ENCODE measurements at places on chromosomes 7 and 10.
A peak's percentile ranks its signal among the peaks of the same experiment; 100 is the strongest.

GRCh38 chr7:139682136-139683013 lies 95.4 kb downstream of the HIPK2 start:
- no peak for DNase-seq

DNA sequence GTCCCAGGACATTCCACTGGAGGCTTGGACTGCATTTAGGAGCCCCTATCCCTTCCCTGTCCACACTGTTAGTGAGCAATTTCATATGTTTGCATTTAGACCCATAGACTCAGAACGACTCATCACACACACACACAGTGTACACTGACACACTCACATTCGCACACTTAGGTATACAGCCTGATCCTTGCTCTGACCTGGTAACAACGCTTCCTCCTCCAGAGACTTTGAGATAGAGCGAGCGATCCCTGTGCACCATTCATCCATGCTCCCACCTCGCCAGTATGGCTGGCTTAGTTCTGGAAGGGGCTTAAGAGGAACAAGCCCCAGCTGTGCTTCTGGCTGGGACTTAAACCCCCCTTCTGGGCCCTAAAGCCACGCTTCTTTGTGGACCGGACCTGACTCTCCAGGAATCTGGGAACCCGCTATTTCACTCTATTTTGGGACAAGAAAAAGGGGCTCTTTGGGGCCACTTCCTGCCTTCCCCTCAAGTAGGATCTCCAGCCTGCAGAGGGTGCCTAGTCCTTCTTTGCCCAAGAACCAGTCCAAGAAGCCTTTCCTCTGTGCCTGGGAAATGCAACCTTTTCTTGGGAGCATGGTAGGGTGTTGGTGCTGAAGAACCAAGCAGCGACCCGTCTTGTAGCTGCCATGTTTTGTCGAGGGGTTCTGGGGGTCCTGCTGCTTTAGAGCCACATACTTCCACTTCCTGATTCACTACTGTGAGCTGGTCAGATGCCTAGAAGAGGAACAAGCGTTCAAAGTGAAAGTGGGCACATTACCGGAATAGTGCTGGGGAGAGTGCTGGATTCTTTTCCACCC lies 1.1 kb upstream of the HOXA13 start:
- no peak for DNase-seq

DNA sequence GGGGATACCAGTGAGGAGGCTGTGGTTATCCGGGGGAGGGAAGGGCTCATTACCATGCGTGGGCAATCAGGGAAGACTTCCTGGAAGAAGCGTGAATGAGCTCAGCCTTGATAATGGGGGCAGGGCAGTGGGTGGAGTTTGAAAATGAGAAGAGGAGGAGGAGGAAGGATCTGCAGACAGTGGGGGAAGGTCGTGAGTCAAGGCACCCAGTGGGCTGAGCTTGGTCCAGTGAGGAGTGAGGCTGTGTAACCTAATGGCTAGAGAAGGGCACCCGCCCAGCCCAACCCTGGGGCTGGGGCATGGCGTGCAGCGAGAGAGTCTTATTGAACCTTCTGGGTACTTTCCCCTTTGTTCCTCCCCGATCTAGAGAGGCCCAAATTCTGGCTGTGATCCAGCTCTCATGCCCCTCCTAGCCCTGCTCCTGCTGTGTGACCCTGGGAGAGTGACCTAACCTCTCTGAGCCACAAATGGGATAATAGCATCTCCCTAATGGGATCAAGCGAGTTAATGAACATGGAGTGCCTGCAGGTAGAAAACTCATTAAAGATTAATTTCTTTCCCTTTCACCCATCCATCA lies 31.5 kb downstream of the CLIP2 start:
- no peak for DNase-seq

GRCh38 chr7:47482013-47482875 lies 99.7 kb downstream of the TNS3 start:
- DNase-seq, result no peak

DNA sequence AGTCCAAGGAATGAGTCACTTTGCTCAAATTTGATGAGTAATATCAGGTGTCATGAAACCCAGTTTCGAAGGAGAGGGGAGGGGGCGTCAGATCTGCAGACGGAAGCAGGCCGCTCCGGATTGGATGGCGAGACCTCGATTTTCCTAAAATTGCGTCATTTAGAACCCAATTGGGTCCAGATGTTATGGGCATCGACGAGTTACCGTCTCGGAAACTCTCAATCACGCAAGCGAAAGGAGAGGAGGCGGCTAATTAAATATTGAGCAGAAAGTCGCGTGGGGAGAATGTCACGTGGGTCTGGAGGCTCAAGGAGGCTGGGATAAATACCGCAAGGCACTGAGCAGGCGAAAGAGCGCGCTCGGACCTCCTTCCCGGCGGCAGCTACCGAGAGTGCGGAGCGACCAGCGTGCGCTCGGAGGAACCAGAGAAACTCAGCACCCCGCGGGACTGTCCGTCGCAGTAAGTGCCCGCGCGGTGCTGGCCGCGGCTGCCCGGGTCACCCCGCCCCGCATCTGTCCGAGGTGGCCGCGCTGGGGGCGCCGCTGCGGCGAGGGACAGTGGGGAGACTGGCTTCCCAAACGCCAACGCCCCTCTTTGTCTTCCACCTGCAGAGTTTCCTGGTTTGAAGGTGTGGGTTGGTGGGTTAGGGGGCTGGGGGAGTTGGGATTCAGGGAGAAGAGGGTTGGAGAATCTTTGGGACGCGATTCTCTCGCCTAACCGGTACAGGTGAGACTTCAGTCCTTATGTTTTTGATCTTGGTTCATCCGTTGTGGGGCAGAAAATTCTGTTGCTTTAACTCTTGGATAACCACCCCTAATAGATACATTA lies at the start of gene TAC1:
Gene TAC1 (plus strand): TSS at position 351 of the 829 bp plus-strand sequence. CDS start 527 bp downstream, outside the sequence.
- no peak for DNase-seq

GRCh38 chr10:3625959-3626751 lies 158.9 kb downstream of the KLF6 start:
- DNase-seq, result no peak

- DNase-seq, result no peak
Observed at GRCh38 chr7:116382375-116382774, 117.2 kb upstream of the CAV2 start.

DNA sequence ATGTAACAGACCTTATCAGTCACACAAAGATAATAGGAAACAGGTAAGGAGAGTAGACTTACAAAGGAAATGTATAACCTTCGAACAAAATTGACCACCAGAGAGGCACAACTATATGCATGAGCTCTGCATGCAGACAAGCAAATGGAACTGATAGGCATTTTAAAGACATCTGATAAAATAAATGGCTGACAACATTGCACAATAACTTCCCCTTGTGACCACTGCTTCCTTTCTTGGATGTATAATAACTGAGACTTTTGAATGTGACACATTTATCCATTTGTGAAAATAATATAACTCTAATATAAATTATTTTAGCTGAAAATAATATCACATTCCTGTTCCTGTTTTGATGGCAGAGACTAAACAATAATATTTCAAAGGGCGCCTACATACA lies 654.2 kb upstream of the STEAP1 start:
- DNase-seq, result no peak

DNA sequence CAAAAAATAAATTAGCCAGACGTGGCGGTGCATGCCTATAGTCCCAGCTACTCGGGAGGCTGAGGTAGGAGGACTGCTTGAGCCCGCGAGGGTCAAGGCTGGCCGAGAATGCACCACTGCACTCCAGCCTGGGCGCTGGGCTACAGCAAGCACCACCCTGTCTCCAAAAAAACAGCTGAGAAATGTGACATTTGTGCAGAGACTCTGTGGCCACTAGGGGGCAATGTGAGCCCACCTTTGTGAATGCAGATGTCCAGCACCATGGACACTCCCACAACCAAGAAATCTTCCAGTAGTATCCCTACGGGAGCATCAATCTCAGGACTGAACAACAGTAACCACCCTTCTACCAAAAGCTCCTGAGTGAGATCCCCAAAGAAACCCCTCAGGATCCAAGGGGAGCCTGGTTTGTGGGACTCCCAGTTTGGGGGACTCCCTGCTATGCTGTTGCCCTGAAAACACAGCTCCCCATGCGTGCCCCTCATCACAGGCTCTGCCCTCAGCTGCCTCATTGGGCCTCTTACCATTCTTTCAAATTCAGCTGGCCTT lies 6.2 kb upstream of the AHCYL2 start:
- peak; percentile 71 for DNase-seq

GRCh38 chr10:114538181-114538906 lies 119.7 kb downstream of the ABLIM1 start:
- no peak for DNase-seq

DNA sequence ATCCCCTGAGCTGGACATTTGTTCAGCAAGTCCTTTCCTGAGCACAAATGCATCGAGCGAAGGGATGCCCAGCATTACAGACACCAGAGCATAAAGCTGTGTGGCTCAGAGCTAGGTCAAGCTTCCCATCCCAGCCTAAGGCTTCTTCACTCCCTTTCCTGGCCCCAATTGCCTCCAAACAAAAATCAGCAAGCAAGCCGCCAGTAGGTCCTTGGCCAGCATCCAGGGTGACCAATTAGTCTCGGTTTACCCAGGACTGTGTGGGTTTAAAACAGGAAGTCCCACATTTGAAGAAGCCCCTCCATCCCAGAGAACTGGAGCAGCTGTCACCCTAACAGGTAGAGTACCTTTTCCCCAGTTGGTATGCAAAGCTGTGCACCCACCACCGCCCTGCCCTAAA lies 51.2 kb downstream of the PRKAG2 start:
- DNase-seq, result no peak

DNA sequence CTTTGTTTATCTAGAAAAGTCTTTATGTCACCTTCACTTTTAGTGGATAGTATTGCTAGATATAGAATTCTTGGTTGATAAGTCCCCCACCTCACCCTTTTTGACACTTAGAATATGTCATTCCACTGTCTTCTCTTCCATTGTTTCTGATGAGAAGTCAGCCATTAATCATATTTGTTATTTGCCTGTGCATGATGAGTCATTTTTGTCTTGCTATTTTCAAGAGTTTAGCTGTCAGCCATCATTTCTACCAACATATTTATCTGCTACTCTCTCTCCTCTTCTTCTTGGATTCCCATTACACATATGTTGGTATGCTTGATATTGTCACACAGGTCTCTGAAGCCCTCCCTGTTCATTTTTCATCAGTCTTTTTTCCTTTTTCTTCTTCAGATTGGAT lies 160.8 kb upstream of the TCF7L2 start:
- DNase-seq, result no peak

- no peak for DNase-seq
Observed at GRCh38 chr10:26378861-26379294, 59.3 kb upstream of the APBB1IP start.

DNA sequence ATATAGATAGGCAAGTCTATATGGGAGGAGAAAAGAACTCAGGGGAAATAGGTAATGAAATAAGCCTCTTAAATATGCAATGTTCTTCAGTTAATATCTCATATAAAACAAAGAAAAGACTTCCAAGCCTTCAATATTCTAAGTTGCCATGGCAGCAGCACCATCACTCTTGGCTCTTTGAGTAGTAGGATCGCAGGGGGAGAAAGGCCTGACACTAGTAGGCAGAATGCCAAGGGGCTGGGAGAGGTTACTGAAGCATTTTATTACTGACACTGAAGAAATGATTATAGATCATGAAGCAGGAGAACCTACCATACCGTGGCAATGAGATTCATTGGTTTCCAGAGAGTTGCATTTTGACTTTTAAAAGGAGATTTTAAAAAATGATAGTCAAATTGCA lies 193.9 kb downstream of the NXPH1 start:
- no peak for DNase-seq

DNA sequence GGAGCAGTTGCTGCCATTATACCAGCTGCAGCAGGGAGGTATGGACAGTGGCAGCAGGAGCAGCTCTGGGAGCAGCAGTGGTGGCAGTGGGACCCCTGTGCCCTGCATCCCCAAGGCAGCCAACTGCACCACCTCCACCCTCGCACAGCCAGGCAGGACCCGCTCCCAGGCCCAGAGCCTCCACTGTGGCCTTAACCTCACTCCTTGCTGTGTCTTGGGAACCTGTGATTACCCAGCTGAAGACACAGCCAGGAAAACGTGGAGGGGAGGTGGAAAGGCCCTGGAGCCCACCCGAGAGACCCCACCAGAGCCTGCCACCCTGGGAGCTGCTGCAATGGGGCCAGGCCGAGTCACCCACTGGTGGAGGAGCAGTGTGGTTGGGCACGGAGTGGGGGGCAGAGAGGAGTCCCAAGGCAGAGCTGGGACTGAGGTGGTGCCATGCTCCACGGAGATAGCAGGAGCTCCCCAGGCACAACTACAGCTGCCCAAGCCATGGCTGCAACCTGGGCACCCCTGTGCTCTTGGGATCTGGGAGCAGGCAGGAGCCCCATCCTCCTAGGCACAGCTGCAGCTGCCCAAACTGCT lies 20.4 kb downstream of the LRRC72 start:
- DNase-seq, result no peak

DNA sequence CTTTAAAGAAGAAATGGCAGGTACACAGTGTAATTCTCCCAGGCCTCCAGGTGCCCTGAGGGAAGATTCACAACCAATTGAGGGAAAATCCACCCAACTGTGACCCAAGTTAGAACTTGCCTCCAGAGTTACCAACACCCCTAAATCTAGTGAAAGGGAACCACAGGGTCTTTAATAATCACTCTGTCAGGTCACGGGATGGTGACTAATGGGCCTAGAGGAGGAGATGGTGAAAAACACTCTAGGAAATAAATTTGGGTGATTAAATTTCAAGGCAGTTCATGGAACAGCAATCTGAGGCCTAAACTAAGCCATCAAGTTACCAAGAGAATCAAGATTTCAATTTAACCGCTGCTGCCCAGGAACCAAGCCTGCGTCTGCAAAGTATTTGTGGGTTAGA lies 26.7 kb upstream of the SLF2 start:
- peak; percentile 76 for DNase-seq

DNA sequence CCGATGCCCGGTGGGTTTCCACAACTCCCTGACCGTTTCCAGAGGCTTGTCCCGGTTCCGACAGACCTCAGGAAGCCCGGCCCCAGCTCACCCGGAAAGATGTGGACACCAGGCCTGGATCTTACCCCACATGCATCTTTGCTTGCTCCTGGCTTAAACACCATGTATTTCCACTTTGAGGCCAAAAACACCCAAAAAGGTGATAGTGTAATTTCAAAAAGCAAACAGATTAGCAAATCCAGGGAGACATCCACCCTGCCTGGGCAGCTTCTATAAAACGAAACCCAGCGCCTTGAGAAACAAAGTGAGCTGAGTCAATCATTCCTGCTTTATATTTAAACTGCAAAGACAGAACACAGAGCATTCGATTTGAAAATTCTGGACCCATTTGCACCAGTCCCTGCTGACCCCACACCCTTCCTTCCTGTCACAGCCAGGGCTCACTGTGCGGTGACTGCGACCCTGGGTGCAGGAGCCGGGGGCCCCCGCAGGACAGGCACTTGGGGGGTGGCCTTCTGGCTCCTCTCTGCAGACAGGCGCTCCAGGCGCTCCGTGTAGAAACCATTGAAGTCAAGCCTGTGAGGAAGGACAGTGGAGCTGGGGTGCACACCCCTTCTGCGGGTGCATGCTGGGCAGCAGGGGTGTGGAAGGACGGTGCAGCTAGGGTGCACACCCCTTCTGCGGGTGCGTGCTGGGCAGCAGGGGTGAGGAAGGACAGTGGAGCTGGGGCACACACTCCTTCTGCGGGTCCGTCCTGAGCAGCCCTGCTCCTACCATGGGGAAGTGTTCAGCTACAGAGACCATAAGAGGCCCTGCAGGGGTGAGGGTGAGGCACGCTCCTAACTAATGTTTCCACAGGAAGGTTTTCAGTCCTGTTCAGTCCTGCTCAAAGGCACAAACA lies 2.9 kb upstream of the ADAM8 start:
- no peak for DNase-seq

GRCh38 chr7:73606801-73607691 lies 17.3 kb downstream of the MLXIPL start:
- DNase-seq, result no peak

Measured in left renal pelvis (tissue), 4 donors.